ENCODE measurements at places on chromosomes 1 and 21.

GRCh38 chr1:180675586-180675985 lies 43.8 kb downstream of the XPR1 start:
- DNase-seq, result no peak

GRCh38 chr1:22184892-22185612 lies 42.2 kb upstream of the WNT4 start:
- DNase-seq, result no peak

DNA sequence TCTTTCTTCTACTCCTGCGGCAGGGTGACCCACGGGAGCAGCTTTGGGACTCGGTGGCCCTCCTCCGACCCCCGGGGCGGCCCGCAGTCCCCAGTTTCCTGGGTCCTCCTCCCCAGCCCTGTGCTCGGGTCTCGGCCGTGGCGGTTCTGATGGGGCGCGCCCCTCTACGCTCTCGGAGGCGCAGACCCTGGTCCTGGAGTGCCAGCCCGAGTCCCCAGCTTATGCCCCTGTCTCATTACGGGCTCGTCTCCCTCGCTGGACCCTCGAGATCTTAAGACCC lies 430 bp downstream of the BTG2 start:
- DNase-seq, result no peak

GRCh38 chr1:11352816-11353799 lies 80.1 kb downstream of the UBIAD1 start:
- DNase-seq, result no peak

GRCh38 chr1:170068923-170069322 lies 5.6 kb downstream of the KIFAP3 start:
- DNase-seq, result no peak

GRCh38 chr1:204198348-204199340 lies 2.4 kb upstream of the KISS1 start:
- no peak for DNase-seq

GRCh38 chr1:171174560-171175294 lies 10.4 kb upstream of the FMO2 start:
- no peak for DNase-seq

- no peak for DNase-seq
These were observed 218.0 kb upstream of the GALNT2 start for GRCh38 chr1:229848752-229849677.

- DNase-seq, result no peak
These were observed 24.0 kb upstream of the SPOCD1 start for GRCh38 chr1:31839662-31840343.

DNA sequence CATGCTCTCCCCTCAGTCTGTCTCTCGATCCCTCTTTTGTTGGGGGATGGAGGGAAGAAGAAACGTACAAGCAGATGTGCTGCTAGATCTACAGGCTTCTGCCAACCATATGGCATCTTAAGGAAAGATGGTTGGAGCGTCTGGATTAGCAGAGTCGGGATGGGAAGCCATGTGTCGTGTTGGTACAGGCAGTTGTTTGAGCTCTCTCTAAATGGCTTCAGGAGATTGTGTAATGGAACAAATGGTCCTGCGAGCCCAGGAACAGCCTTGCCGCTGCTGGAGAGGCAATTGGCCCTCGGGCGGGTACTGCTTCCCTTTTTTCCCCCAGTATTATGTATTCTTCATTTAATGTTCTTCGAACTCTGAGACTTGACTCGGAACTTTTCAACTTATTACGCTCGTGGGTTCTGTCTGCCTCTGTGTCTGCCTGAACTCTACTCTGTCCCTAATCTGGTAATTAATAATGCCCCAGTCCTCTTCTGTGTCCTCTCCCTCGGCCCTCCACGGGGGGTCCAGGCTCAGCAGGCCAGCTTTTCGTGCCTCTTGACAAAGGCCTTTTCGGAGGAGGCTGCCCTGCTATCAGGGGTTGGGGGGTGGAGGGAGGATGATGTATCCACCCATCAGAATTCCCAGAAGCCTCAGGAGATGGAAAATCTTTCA lies 215.3 kb downstream of the SDCCAG8 start:
- no peak for DNase-seq
